ENCODE measurements at places on chromosomes 2 and 18.

DNA sequence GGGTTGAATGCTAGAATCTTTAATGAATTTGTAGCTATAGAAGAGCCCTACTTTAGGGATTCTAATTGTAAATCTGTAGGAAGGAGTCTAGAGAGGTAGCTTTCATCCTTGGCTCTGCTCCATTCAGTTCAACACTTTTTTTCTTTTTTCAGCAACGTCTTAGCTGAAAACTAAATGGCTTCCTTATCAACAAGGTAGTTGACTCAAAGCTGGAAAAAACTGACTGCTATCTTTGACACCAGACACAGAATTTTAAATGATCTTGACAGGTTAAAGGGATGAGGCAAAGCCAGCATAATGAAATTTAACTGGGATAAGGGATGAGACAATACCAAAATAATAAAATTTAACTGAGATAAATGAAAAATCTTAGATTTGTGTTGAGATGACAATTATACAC, 54.9 kb downstream of the TMEFF2 start:
- DNase-seq, result no peak

DNA sequence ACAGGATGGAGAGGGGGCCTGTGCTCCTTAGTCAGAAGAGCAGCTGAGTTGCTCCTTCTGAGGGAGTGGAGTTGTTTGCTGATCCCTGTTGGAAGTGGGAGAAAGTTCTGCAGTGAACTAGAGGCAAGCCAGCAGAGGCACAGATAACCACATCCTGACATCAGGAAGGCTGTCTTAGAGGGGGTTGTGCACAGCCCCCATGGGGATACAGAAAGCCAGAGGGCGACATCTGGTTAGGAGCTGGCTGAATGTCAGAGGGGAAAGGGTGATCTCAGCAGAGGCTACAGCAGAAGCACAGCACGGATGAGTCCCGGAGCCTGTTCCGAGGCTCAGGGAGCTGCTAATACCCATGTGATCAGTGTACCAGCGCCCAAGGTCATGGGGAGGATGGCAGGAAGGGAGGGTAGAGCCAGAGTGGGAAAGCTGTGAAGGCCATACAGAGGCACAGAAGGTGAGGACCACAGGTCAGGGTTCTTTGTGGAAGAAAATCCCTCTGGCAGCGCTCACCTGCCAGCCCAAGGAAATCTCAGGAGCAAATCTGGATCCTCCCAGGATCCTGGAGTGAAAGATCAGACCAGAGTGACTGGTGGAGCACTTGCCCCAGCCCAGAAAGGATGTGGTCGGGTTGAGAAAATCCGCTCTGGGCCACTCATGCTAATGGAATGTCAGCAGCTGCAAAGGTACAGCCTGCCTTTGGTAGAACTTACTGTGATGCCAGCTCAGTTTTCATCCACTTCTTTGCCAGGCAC, 111.8 kb downstream of the STPG4 start:
- DNase-seq, result peak; percentile 24

GRCh38 chr2:60707750-60708371, 48.2 kb upstream of the PAPOLG start:
- DNase-seq, result no peak

DNA sequence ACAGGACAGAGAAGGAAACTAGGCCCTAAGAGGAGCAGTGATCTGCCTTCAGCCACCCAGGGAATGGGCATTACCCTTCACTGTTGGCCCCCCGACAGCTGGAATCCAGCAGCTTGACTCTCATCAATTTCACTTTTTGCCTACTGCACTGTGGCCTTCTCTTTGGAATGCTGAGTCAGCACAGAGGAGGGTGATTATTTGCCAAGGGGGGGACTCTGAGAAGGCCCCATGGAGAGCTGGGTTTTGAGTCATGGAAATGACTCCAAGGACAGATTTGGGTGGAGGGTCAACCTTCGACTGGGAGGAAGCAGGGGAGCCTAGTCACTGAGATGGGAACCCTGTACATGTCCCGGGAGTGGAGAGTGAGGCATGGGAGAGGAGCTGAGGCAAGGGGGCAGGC, 38.1 kb upstream of the NTSR2 start:
- DNase-seq, result no peak

- no peak for DNase-seq
These were observed 14.9 kb downstream of the SCG2 start for GRCh38 chr2:223587301-223587700.

DNA sequence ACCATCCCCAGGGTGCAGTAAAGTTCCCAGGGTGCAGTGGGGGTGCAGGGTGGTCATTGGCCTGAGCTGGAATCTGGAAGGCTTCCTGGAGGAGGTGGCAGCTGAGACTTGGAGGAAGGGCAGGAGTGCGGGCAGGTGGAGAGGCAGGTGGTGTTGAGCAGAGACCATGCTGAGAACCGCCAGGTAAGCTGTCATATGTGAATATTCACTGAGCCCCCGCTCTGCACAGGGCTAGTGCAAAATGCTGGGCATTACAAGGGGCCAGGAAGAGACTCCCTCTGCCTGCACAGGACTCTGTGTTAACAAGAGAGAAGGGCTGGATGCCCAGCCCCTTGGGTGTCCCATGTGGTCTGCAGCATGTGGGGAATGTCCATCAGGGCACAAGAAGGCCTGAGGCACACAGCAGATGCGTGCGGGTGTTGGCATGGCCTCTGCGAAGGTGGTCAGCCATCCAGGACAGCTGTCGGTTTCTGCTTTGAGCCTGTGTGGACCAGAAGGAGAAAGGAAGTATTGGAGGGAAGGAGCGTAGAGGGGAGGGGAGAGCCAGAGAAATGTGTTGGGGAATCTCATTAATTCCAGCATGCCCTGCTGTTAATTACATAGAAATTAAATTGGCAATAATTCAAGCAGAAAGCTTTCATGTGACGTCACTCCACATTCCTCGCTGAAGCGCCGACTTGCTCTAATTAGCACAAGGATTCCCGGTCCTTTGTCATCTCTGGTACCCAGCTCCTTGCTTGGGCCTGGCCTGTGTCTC, 62.8 kb upstream of the OTOS start:
- no peak for DNase-seq

- no peak for DNase-seq
These were observed 17.4 kb downstream of the CNRIP1 start for GRCh38 chr2:68302281-68302875.

DNA sequence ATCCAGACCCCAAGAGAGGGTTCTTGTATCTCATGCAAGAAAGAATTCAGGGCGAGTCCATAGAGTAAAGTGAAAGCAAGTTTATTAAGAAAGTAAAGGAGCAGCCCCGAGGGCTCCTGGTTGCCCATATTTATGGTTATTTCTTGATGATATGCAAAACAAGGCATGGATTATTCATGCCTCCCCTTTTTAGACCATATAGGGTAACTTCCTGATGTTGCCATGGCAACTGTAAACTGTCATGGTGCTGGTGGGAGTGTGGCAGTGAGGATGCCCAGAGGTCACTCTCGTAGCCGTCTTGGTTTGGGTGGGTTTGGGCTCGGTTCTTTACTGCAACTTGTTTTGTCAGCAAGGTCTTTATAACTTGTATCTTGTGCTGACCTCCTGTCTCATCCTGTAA, 750.2 kb upstream of the FANCL start:
- no peak for DNase-seq

DNA sequence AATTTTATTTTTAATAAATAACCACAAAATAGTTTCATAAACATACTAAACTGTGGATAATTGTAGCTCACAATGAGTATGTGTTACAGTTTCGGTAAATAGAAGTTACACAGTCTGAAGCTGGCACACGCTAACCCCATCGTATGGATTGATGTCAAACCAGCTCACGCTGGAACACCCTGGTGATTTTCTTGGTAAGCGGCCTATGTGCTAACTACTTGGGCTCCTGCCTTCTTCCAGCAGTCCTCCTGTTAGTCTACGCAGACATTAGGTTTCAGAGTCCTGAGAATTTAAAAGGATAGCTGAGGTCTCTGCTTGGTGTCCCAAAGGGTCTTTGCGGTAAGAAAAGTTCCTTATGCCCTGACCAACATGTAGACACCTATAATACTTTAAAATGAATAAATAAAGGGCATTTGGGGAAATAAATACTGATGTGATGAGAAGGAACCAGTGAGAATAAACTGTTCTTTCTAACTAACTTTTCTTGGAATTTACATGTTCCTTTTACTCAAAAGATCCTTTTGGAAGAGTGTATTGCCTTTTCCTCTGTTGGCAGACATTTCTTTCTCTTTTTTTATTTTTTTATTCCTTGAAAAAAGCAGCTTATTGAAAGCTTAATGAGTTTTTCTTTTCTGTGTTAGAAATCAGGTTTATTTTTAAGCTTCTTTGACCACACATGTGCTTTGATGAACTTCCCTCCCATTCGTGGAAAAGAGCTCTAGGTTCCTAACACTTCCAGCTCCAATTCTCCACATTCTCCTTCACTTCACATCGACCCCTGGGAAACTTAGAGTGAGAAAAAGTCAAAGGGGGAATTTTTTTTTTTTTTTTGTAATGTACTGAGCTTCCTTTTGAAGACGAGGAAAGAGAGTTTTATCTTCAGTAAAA, 322.2 kb downstream of the IRS1 start:
- no peak for DNase-seq

GRCh38 chr2:44535376-44535775, 173.6 kb downstream of the CAMKMT start:
- no peak for DNase-seq

DNA sequence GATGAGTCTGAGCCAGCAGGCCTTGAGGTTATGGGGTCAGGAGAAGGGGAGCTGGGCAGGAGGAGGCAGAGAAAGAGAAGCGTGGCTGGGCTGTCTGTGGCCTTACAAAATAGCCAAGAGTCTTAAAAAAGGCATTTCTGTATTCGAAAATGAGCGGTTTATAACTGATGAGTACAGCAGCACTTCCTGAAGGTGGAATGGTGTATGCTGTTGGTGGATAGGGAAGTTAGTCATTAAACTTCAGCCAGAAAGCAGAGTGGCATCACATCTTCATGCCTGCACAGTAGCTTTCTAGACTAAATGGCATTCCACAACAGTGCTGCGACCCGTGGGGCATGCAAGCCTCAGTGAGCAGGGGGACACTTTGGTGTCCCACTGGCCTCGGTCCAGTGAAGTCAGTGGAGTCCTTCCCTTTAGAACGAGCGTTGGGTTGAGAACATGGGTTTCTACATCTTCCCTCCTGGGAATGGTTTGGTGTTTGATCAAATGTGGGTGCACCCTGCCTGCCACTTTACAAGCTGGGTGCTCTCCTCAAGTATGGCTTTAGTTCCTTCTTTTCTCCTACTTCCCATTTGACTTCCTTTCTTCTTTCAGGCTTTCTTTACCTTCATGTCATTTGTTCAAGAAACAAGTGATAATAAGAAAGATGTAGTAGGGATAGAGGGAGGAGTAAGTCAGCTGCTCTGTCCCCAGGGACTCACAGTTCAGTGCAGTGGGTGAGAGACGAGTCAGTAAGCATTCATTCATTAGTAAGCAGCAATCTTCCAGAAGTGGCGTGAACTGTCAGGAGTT, 96.3 kb downstream of the ARMC9 start:
- no peak for DNase-seq

DNA sequence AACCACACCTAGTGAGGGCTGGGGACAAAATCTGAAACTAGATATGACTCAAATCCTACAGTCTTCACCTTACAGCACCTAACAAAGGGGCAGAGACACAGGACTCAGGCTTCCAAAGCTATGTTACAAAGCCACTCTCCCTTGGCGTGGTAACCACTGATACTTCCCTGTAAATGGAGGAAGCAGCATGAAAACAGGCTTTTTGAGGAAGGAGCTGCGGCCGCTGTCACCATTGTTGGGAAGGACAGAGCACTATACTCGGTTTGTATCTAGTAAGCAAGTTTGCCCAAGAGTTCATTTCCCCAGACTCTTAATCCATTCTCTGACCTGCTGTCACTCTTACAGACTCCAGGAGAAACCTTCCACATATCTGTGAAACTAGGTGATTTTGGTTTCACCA, 60.3 kb downstream of the LONRF2 start:
- DNase-seq, result no peak

- no peak for DNase-seq
These were observed 85.9 kb downstream of the ARMC9 start for GRCh38 chr2:231284296-231284695.

- DNase-seq, result no peak
These were observed 39.6 kb downstream of the PAX8 start for GRCh38 chr2:113238871-113239839.

DNA sequence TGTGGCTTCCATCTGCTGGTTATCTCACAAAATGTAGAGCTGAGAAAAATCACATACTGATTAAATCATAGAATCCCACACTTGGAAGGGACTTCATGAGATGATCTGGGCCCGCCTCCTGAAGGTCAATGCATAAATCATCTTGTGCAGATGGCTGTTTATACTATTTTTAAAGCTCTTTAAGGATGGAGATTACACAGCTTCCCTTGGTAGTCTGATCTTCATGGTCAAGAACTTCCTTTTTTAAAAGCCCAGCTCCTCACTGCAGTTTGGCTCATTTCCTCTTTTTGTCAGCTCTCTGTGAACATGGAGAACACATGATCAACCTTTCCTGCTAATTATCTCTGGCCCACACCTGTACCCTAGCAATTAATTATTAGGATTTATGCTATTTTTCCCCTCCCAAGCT, 25.9 kb downstream of the GCG start:
- no peak for DNase-seq

GRCh38 chr2:23457990-23458682, 73.2 kb downstream of the KLHL29 start:
- no peak for DNase-seq

DNA sequence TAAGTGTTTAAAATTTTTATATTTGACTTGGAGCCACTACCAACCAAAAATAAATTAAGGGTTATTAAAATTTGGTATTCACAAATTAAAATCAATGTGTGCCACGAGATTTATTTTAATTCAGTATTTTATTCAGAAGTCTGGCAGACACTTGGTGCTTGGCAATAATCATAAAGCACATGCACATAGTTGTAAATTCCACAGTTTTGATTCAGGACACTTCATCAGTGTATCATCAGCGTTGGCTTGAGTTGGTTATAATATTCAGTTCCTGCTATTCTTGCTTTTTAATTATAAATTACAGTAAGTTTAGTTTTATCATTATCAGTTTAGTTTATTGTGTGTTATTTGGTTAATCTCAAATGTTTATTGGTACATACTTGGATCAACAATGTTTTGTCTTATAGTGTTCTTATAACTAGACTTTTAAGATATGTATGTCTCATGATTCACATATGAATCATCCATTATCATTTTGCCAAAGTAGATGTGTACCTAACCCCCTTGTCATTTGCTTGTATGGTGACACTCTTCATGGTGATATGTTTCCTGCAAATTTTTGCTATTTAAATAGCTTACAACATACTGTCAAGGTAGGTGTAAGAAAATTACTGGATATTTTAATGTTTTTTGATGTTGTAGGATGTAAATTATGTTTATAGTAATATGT, 237.9 kb downstream of the BABAM2 start:
- no peak for DNase-seq

DNA sequence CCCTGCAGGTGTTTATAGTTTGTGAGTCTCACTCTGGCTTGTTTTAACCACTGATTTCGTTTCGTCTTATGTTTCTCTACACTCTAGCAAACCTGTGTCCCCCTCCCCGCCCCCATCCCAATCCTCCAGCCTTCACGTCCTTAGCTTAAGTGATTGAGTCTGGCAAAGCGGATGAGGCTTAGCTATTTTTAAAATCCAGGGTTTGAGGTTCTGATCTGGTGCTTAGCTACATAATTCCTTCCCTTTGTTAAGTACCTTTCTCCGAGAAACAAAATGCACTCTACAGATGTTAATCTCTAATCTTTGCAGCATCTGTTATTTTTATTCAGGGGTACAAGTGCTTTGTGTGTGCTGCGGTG, 7.8 kb downstream of the AGAP1 start:
- peak; percentile 92 for DNase-seq
